ENCODE measurements at places on chromosomes 2 and 18. TPM values are rescaled to one million over a fixed set of nuclear protein-coding genes. Genes with fewer than 3 reads are reported as not detected.

PCARE gene
- not detected for total RNA-seq

TCF23 gene
- total RNA-seq, result not detected

DNAJC5G gene
- not detected for total RNA-seq

FBXO36 gene
- total RNA-seq, result 0.42 TPM

IKZF2 gene
- 2.9 TPM for total RNA-seq

CAVIN2 gene
- total RNA-seq, result 0.03 TPM

DNA sequence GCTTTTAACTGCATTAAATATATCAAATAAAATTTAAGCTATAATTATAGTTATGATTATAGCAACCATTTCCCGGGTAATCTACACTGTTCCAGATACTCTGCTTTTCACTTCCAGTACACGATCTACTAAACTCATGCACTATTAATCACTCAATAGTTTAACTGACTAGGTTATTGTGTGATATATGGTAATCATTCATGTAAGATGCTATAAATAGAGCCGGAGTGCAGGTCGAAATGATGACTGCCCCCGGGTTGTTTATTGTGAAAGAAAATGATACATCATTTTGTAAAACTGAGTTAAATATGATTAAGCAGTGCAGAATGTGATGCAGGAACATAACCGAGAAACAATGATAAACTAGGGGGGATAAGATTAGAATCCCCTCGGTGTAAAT lies 434.6 kb upstream of the DSEL start:
- no peak for DNase-seq

DNA sequence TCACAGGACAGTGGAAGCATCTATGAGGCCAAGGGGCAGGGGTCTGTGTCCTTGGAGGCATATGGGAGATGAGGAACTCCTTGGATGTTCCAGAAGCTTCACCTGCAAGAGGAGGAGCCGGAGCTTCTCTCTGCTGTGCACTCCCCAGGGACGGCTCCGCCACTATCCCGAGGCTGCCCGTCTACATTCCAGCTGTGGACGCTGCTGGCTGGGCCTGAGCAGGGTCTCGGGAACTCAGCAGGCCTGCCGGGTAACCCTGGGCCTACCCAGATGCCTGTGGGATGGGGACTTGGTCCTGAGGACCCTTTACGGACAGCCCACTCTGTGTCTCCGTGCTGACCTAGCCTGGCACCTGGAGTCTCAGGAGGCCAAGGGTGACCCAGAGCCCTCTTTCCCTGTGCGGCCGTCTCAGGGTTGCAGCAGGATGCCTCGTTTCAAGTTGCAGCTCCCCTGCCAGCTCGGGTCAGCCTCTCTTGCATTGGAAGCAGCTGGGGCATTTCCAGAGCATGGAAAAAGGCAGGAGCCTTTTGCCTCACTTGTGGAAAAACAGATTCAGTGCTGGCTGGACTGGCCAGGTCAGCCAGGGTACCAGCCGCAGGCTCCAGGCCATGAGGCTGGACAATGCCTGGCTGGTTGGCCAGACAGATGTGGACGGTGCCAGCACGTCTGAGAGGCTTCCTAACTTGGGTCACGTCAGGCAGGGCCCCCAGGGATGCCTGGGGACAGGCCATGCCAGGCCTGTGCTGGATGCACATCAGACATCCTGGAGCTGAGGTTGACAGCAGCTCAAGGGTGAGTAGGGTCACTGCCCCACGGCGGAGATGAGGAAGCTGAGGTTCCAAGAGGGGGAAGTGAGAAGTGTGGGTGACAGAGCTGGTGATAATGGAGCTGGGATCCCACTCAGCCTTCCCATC lies 41.5 kb downstream of the SCTR start:
- DNase-seq, result no peak

GRCh38 chr2:72271276-72271614 lies 123.6 kb upstream of the CYP26B1 start:
- DNase-seq, result no peak

DNA sequence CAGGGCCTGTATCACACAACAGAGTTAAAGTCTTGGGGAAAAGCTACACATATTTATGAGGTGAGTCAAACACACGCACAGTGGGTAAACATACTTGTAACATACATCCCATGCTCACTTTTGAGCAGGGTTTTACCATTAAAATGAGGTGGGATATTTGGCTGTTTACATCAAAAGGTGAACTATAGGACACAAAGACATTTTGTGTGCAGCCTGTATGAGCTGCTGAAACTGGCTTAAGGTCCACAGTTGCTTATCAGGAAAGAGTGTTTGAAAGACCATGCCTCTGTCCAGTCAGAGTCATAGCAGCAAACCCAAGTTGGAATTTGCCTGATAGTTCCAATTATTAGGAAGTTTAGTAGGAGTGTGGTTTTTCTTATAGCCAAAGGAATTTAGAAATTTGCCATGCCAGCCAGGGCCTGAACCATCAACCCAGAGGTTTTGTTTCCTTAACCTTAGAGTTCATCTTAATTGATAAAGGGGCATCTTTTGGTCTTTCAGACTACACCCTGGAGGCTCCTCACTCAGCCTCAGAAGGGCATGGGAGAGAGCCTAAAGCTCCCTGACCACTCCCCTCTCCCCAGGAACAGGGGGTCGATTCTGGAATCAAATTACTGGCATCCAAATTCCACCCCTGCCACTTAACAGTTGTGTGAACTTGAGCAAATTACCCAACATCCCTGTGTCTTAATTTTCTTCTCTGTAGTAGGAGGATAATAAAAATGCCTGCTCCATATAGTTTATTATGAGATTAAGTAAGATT lies 29.9 kb upstream of the L3MBTL4 start:
- no peak for DNase-seq

DNA sequence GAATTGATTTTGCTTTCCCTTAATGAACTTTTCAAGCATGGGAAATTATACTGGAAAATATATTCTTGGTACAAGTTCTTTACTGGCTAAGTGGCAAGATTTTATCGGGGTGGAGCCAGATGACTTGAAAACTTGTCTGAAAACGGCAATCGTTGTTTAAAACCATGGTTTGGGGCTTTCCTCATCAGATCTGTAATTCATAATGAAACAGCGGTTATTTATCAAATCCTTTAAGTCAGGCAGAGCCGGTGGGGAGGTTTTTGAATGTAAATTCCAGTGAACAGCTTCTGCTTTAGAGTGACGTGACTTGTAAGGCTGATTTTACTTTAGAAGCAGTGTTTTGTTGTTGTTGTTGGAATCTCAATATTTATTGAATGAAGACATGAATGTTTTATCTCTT lies 2.6 kb downstream of the SEC11C start:
- DNase-seq, result no peak

GRCh38 chr2:216464104-216464720 lies 34.4 kb upstream of the RPL37A start:
- no peak for DNase-seq

GRCh38 chr2:9318461-9319337 lies 104.6 kb downstream of the ITGB1BP1 start:
- no peak for DNase-seq

Data from HT1080 (cell line).